Kidney capillary endothelial cell (primary cell): ENCODE measurements at places on chromosomes 6 and 20.
A peak's percentile ranks its signal among the peaks of the same experiment; 100 is the strongest.

DNA sequence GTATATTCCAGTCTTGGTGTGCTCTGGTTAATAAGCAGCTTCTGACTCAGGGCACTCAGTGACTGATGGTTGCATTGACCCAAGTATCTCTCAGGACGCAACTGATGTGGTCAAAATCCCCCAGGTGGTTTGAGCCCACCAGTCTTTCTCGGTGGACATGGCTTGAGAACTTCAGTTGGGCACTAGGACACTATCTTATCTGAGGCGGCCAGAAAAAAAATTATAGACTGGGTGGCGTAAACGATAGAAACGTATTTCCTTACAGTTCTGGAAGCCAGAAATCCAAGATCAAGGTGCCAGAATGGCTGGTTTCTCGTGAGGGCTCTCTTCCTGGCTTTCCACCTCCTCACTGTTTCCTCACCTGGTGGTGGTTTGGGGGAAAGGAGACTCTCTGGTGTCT lies 52.2 kb downstream of the PPP1R16B start:
- DNase-seq: no peak

DNA sequence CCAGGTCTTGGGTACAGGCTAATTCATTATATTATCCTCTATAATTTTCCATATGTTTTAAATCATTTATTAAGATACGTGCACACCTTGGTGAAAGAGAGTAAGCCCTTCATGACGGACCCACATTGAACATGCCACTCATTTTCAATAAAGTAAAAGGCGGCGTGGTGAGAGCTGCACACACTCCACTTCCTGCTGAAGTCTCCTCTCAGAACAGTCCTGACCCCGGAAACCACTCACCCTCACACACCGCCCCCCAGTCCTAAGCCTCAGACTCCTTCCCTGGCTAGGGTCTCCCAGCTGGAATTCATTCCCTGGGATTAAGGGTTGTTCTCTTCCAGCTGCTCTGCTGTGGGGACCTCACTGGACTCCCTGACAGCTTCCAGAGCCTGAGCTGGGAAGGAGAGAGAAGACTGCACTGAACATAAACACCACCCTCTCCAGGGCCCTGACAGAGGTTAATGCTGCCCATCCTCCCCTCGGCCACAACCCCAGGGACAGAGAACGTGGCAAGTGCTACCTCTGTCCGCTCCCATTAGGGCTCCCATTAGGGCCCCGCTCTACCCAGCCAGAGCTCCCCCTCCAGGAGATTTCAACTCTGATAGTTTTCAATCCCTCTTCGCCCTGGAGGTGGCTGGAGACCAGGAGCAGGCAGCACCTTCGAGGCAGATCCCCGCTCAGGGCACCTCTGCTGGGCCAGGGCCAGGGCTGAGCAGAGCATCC lies 24.8 kb downstream of the GRM4 start:
- DNase-seq: no peak

DNA sequence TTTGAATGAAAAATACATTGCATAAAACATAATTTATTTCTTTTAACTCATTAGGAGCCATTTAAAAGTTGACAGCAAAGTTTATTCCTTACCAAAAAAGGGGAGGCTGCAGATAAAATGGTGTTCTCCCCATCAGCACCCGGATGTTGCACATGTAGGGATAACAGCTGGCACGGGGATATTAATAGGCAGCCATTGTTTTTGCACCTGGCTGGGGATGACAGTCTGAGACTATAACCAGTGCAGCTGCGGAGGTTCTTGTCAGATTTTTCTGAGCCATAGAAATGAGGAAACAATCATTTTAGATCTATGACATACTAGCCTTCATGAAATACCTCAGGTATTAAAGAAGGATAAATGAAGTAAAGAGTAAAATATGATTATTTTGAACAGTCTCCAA lies 20.1 kb upstream of the HECA start:
- no peak for DNase-seq

- no peak for DNase-seq
Observed at GRCh38 chr6:169513478-169514193, 188.2 kb downstream of the WDR27 start.

- no peak for DNase-seq
Observed at GRCh38 chr6:17305219-17306001, 24.2 kb downstream of the RBM24 start.

DNA sequence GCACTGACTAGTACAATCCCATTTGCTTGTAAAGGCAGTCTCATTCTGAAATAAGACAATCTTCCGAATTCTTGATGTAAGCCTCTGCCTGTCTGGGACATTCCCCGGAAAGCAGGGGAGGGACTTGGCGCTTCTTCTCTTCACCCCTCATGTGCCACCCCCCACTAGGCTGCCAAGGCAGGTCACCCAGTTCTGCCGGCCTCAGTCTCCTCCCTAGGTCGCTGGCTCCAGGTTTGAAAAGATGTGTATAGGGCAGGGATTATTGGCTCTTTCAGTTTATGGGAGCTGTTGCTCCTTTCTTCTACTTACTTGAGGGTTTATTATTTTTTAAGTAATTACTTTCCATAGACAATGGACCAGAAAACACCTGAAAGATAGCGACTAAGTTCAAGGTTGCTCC lies 158.1 kb upstream of the RPS6KA2 start:
- DNase-seq: no peak

- no peak for DNase-seq
Observed at GRCh38 chr6:40210628-40211056, 276.4 kb upstream of the MOCS1 start.

DNA sequence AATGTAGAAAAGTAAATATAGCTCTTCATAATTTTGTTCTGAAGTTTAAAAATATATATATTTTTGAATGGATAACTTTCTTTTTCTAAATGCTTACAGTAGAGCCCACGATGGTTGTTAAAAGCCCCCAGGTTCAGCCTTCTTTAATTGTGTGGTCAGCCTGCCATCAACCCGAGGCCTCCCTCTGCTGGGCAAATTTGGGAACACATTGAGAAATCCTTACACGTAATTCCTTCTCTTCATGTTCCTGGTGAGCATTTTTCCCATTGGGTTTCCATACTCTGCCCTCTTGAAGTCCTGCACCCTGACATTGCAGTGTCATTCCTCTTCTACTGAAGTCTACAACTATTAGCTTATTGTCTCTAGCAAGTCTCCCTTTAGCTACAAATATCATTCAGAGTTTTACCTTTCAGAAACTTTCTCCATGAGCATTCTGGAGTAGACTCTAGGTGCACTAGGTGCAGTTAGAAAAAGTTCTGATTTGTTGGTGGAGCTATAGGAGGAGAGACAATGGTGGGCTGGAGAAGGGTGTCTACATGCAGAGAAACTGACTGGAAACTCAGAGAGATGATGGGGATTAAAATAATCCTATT lies 40.6 kb downstream of the TRIM38 start:
- DNase-seq: peak; percentile 46

DNA sequence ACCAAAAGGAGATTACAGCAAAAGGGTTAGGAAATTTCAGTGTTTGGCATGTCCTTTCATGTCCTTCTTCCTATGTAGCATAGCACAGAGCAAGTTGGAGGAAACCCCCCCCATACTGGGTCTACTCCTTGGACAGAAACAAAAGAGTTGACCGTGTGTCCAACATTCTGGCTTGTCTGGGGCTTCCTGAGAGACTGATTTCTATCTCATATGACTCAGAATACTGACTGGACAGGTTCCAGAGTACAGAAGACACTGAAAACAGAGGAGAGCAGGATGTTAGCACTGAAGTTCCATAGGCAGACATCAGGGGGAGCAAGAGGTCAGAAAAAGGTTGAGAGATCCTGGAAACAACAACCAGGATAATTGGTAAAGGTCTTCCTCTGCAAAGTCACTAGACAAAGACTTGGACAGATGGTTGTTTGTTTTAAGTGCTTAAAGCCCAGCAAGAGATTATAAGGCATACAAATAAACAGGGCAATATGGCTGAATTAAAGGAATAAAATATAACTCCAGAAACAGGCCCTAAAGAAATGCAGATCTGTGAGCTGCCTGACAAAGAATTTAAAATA lies 48.4 kb downstream of the USP49 start:
- DNase-seq: peak; percentile 99

DNA sequence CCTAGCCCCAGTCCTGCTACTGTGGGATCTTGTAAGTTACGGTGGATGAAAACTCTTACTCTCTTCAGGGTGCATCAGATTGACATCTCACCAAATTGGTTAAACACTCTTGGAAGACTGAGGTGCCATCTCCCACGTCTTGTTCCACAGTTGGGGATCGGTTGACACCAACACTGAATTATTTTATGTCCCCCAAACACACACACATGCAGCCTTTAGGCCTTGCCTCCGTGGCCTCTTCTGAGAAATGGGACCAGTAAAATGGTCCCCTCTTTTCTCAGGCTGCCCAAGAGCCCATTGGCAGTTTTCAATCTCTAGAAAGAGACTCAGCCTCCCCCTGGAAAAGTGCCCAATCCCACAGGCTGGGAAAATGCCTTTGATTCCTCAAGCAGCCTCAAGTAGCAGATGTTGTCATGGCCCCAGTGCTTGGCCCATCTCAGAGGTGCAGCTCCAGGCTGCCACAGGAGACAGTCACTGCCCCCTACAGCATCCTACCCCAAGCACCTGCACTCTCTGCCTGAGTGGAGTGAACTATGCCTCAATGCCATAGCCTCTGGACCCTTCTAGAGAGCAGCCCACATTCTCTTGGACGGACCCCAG lies 163.9 kb downstream of the ANKRD60 start:
- DNase-seq: no peak

DNA sequence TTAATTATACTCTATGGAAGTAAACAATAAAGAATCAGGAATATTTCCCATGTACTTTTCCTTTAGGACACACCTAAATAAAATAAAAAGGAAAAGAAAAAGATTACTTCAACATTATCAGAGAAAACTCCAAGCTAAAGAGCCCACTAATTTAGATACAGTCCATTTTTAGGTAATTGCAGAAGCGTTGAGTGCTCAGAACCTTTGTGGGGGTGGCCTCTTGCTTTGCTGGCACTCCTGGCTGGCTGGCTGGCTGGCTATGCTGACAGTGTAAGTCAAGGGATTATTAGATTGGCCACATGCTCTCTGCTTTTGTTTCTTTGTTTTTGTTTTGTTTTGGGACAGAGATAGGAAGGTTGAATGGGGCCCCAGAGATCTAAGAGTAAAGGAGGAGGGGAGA lies at the start of gene GJE1:
GJE1 (plus strand) TSS at position 301 of the 400 bp plus-strand sequence. CDS start 234 bp downstream, outside the sequence.
- DNase-seq: no peak

GRCh38 chr20:43846516-43846905 lies 68.1 kb upstream of the TOX2 start:
- no peak for DNase-seq

GRCh38 chr20:11214256-11214840 lies 540.5 kb upstream of the JAG1 start:
- no peak for DNase-seq

DNA sequence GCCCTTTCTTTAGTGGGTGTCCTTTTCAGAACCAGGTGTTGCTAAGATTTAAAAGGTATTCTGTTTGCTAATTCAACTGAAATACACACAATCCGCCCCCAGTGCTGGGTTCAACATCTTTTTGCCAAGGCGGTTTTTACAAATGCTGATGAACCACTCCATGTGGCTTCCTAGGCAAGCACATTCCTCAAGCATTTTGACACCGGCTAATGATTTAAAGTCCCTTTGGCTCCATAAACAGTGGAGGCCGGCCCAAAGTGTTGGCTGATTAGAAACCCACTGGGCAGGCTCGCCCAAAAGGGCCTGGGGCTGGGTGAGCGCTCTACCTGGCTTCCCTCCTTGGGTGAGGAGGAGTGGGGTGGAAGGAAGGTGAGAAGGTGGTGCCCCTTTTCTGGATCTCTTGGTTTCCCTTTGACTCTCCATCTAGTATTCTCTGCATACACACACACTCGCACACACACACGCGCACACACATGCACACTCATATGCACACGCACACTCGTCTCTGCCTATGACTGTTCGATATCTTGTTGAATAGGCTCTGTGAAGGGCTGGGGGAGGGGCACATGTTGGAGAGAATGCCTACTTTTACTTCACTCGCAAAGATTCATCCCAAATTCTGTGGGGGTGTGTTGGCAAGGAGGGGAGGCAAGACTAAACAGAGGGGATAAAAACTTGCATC lies 66.7 kb upstream of the ARMC2 start:
- no peak for DNase-seq

DNA sequence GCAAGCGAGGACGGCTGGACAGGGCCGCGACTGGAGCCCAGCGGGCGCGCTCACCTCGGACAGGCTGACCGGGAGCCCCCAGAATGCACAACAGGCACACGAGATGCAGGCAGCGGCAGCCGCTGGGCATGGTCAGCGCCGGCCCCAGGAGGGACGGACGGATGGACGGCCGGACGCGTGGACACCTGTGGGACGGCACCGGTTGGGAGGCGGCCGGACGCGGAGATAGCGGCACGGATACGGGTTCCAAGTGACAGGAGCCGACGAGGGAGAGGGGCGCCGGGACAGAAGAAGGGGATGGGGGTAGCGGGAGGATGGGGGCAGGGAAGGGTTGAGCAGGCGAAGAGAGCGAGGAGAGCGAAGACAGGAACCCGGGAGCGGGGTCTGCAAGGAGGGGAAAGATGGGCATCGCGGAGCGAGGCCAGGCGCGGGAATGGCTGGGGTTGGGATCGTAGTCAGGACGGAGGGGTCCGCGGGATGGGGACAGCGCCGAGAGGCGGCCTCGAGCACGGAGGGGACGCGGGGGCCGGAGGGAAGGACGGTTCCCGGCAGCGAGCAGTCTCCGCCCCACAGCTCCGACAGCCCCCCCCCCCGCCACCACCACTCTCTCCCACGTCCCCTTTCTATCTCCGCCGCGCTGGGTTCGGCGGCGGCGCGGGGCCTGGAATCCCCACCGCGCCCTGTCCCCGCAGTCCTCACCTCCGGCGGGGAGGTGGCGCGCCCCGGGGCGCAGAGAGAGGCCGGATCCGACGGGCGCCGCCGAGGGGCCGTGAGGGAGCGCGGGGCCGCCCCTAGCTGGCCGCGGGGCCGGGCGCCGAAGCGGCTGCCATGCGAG lies 435 bp downstream of the DLK2 start:
- DNase-seq: no peak
